ENCODE measurements at places on chromosomes 1 and 21.
A peak's percentile ranks its signal among the peaks of the same experiment; 100 is the strongest.

GRCh38 chr1:33310702-33311101, 10.2 kb downstream of the A3GALT2 start:
- no peak for DNase-seq

GRCh38 chr21:37435120-37435519, 68.5 kb downstream of the DYRK1A start:
- no peak for DNase-seq

- DNase-seq: no peak
Measured at GRCh38 chr1:221429264-221429663, 312.6 kb downstream of the DUSP10 start.

- no peak for DNase-seq
Measured at GRCh38 chr21:17352996-17353655, 159.7 kb upstream of the CXADR start.

DNA sequence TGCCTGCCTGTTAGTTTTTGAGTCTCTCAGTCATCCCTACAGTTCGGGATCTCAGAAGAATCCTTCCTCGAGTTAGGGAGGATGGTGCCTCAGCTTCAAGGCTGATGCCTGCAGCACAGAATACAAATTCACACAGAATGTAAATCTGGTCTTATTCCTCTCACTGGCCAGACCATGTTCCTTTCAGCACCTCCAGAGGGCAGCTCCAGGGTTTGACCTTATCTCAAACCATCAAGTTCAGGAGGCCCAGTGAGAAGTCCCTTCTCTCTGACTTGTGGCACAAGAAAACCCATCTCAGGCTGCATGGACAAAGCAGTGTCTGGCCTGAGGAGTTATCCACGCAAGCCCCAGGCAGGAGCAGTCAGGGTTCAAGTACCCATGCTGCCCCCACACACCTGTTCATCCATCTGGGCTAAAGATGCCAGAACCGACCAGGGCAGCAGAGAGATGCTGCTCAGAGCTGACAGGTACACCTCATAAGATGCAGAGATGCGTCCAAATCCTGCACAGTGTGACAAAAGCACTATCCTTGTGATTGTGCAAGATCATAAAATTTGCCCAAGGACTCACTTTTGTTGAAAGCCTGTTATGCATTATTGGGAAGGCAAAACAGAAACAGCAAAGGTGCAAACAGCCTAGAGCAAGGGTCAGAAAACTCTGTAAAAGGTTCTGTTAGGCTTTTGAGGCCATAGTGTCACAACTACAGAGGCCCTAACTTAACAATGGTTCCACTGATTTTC, 49.8 kb downstream of the BCAR3 start:
- DNase-seq: peak; percentile 15

DNA sequence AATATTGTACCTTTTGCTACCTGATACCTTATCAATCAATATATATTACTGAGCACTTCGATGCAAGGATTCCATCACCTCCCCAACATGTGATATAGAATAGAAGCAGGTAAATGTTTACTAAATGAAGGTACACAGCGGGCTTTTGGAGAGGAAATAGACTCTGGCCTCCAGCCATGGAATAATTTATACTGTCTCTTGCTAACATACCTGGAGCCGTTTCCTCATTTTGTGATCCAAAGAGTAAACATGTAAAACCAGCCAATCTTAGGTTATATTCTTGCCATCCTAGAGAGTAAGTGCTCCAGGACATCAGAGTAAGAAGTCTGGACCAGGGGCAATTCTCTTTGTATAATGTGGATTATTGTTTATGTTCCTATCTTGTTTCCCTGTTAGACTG, 39.4 kb downstream of the NDUFS5 start:
- no peak for DNase-seq

GRCh38 chr1:32886004-32886827, at the start of gene HPCA:
Gene HPCA (plus strand): TSS chr1:32886491. CDS start chr1:32888899, 2,408 bp downstream.
- no peak for DNase-seq

DNA sequence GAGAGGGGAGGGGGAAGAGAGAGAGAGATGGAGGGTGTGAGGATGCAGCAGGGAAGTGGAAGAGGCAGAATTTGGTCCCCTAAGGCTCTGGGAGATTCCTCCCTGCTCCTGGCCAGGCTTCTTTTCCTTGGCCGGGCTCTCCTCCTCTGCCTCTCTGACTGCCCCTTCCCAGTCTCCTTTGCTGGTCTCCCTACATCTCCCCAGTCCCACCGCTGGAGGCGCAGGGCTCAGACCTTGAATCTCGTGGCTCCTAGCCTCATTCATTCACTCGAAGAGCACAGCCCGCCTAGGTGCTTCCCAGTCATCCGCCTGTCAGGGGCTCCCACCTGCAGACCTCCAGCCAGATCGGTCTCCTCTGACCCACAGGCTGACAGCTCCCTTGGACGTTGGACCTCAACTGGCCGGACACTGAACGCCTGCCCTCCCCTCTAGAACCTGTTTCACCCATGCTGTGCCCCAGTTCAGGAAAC, 76.5 kb downstream of the VWA5B1 start:
- DNase-seq: no peak

- no peak for DNase-seq
Measured at GRCh38 chr21:44958471-44959191, 18.8 kb downstream of the SLX9 start.

DNA sequence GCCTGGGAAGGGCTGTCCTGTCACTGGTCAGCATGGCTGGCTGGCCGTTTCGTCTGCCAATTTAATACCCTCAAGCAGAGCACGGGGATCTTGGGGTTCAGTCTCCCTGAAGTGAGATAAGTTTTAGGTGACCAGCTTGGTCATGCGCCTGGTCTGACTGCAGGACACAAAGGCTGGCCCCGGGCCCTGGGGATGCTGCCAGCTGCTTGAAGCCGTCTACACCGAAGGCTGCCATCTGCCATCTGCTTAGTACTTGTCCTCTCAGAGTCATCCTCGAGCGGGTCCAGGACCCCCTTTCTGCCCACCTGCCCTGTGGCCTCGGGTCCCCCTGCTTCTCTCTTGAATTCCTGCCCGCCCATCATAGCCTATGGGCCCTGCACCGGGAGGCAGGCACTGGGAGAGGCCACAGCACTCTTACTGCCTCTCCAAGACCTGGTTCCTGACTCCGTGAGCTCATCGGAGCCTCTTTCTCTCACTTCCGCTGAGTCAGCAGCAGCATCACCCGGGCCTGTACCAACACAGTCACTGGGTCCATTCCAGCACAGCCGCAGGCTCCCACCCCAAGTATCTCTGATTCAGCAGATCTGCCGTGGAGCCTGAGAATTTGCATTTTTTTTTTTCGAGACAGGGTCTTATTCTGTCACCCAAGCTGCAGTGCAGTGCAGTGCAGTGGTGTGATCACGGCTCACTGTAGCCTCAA, 7.0 kb downstream of the FBLIM1 start:
- no peak for DNase-seq

GRCh38 chr1:79052829-79053449, 46.4 kb upstream of the ADGRL4 start:
- DNase-seq: no peak

GRCh38 chr1:116391185-116391584, 18.1 kb downstream of the ATP1A1 start:
- no peak for DNase-seq

GRCh38 chr1:182410620-182411273, 10.3 kb upstream of the TEDDM1 start:
- DNase-seq: no peak

DNA sequence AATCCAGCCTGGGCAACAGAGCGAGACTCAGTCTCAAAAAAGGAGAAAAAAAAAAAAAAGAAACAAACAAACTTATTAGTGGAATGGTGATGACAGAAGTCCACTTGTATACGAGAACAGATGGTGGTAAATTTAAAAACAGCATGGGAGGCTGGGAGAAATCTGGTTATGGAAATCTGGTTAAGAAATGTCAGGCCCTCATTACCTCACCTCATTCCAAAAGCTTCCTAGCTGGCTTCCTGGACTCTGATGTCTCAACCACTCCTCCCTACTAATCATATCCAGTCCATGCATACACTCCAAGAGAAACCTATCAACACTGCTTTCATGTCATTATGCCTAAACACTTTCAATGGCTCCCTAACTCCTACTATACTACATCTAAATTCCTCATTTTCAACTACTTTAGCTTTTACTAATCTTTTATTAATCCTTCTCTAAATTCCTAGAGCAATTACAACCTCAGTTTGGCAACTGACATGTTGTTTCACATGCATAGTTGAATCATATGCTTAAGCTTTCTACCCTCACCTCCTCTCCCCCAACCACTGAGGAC, 52.9 kb downstream of the FOXJ3 start:
- DNase-seq: no peak

DNA sequence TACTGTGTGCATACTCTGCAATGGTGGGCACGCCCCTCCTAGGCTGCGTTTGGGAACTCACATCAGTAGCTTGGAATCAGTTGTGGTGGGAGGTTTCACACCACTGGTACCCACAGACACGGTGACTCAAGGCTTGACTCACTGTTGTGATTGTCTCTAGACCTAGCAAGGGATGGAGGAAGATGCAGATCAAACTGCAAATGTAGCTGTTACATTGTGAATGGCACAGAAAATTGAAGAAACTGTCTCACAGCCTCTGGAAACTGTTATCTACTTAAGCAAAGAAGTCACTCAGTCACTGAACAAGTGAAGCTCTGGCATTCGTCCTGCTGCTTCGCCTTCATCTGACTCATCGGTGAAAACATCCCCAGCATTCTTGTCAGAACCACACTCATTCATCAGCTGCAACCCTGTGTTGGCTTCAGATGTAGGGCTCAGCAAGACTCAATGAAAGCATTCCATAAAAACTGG, 59.5 kb downstream of the POFUT2 start:
- DNase-seq: no peak

DNA sequence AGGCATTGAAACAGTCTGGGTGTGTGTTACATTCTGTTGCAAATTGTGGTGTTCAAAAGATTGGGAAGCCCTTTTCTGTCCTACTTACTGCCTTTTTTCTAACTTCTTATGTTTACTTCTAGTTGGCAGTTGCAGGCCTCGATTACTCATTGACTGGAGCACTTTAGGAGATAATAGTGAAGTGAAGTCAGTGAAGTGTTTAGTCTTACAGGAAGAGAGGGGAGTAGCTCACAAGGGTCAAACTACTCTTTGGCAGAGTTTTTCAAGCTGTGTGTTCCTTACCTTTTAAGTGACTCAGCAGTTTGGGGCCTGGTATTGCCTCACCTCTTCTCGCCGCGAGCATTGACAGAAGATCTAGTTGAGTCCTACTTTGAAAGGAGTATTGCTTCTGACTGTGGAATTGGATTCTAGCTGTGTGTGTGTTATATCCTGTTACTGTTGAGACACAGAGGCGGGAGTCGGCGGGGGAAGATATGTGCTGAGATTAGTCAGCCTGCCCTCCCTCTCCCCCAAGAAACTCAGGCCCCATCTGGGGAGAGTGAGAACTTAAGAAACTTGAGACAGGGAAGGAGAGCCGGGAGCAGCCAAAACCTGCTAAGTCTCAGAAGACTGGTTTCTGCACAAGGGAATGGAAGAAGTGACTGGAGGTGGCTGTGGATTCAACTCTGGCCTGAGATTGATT, 19.3 kb downstream of the AHCYL1 start:
- DNase-seq: peak; percentile 70

- DNase-seq: no peak
Measured at GRCh38 chr1:12040457-12041051, 21.3 kb downstream of the MIIP start.

- DNase-seq: no peak
Measured at GRCh38 chr1:223803211-223803610, 42.5 kb downstream of the TP53BP2 start.

GRCh38 chr1:55129194-55129728, 85.9 kb downstream of the USP24 start:
- peak; percentile 86 for DNase-seq

DNA sequence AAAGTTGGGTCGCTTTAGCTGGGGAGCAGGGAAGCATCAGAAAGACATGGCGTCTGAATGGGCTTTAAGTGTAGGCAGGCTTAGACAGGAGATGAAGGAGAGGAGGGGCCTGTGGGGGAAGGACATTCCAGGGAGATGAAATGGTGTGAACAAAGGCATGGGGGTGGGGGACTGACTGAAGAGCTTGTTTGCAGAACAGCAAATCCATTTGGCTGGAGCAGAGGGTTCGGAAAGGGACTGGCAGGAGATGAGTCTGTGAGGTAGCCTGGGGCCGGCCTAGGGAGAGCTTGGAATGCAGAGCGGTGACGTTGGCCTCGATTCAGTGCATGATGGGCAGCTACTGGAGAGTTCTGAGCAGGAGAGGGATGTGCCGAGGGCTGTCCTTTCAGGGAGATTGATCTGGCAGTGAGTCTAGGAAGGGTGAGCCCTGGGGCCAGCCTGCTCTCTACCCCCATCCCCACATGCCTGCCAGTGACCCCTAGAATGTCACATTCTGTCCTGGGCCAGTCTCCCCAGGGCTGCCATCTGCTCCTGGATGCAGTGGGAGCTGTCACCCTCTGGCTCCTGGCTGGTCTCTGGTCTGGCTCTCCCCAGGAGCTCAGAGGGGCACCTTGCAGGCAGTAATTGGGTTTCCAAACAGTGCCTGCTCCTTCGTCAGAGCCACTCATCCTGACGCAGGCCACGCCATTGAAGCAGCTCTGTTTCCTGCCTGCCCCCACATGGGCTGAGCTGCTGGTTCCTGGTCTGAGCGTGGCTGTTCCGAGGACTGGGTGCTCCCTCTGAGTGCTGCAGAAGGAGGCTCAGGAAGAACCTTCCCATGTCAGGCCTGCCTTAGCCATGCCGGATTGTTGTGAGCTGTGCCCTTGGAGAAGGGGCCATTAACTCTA, 22.3 kb upstream of the TMEM222 start:
- no peak for DNase-seq

GRCh38 chr1:212609701-212610574, 1.4 kb downstream of the ATF3 start:
- DNase-seq: no peak

- no peak for DNase-seq
Measured at GRCh38 chr1:160614410-160614809, 32.4 kb downstream of the SLAMF1 start.

- DNase-seq: no peak
Measured at GRCh38 chr1:22602060-22602740, 34.2 kb upstream of the C1QA start.

GRCh38 chr1:89198491-89199072, at the start of gene GBP4:
Gene GBP4 (minus strand): TSS chr1:89198942. CDS start chr1:89198834, 108 bp downstream.
- peak; percentile 18 for DNase-seq

- DNase-seq: peak; percentile 90
Measured at GRCh38 chr1:55195521-55196233, 19.5 kb downstream of the USP24 start.

DNA sequence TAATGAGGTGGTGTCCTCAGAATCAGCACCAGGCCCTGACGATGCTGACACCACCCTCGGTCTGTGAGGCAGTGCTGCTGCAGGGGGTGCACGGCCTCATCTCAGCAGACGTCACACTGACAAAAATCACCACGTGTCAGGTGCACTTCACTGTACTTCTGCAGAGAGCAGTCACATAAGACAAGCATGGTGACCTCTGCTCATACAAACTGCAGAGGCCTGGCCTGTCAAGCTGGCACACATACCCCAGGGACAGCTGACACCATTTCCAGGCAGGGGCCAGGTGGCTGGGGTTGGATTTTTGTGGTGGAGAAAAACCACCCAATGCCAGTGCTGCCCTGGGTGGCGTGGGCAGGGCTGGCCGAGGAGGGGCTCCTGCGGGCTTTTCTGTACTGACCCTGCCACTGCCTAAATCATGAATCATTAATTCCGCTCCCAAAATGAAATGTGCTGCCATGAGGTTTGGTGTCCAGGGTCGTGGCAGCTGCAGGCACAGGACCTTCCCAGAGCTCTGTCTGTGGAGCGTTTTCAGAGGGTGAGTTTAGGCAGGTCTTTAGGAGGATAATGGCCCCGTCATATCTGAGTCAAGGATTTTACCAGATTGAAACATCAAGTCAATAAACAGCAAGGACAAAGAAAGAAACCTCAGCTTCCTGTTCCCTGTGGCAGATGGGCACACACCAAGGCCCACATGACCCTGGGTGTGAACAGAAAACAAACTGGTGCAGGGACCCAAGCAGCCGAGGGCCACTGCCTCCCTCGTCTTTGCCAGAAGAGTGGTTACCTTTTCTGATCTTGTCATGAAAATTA, 33.4 kb upstream of the GPR153 start:
- DNase-seq: no peak
